ENCODE measurements at places on chromosomes 3 and 15.

GRCh38 chr15:80739919-80740318 is 39.3 kb upstream of the CEMIP start:
- no peak for DNase-seq

DNA sequence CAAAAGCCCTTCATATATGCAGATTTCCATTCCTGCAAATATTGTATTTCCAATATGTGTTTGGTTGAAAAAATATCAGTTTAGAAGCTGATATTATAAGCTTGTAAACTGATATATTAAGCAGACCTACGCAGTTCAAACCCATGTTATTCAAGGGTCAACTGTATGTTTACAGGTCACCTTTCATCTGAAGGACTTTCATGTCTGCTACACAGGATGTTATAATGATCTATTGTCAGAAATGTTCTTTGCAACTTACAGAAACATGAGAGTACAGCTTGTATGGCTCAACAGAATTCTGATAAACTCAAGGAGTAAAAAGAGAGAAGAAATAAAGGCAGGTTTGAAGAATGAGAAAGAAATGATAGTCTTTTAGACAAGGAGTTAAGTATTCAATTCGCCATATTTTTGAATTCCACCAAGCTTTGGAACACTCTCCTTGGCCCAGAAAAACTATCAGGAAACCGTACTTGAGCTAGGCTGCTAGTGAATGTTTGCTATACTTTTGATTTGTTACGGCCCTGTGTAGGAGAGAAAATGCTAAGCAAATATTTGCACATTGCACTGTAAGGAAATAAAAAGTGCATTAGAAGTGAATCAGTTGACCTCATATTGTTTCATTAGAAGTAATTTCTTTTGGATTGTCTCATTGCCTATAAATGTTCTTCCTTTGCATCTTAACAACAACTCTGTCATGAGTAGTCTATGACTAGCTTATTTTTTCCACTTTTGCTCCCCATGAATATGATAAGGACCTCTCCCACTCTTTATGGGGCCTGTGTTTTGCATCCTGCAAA is 81.2 kb downstream of the NEK11 start:
- peak; percentile 6 for DNase-seq

DNA sequence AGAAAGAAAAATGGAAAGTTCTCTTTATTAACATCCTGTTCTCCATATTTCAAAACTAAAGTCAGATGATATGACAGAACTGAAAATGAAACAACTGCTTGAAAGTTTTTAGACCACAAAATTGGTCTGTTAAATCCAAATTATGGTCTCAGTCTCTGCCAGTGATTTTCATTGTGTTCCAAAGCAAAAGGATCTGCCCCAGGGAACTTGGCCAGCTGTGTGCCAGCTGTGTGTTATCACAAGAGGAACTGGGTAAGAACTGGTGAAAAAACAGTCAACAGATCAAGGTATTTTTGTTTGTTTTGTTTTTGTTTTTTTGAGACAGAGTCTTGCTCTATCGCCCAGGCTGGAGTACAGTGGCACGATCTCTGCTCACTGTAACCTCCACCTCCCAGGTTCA is 323.3 kb downstream of the CTNNB1 start:
- DNase-seq: no peak

- DNase-seq: no peak
Observed at GRCh38 chr3:90016555-90016954, 909.1 kb downstream of the EPHA3 start.

GRCh38 chr3:147372525-147373027 is 33.8 kb downstream of the ZIC4 start:
- no peak for DNase-seq

DNA sequence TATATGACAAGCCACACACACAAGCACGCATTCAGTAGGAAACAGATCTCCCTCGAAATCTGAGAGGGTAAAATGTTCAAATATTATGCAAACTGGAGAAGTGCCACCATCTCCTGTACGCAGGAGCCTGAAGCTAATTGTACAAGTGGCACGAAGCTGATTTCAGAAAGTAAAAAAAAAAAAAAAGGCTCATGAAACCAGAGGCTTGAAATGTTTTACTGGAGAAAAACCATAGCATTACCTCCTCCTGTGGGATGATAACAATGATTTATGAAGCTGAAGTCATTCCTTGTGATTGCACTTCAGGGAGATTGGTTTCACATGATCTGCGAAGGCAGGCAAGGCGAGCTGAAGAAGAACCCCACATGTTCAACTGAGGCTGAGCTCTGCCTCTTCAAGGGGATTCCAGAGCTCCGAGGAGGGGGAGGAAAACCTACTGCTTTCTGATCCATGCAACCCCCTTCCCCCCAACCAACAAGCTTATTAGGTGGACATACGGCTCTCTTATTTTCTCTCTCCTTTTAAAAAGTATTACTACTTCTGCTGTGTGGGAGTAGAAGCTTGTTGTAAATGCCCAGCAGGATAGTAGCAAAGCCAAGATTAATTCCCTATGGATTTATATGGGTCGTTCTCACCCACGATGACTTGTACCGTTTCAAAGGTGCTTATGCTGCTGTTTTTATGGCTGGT is 101.1 kb downstream of the GREM1 start:
- DNase-seq: peak; percentile 42

- no peak for DNase-seq
Observed at GRCh38 chr15:86066174-86066834, 13.4 kb upstream of the AGBL1 start.

DNA sequence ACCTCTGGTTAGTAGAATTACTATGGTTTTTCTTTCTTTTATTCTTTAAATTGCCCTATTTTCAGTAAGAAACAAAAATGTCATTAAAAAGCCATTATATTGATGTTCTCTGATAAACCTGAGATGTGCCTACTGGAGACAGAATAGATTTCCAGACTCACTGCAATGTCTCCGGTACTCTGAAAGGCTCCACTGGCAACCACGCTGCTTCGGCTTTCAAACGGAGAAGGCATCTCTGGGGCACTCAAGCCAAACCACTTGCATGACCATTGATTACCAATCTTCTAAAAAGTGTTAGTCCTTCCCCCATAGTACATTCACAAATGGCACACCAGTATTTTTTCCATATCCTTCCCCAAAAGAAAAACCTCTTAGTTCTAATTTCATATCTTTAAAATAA is 82.6 kb downstream of the CBLB start:
- no peak for DNase-seq

DNA sequence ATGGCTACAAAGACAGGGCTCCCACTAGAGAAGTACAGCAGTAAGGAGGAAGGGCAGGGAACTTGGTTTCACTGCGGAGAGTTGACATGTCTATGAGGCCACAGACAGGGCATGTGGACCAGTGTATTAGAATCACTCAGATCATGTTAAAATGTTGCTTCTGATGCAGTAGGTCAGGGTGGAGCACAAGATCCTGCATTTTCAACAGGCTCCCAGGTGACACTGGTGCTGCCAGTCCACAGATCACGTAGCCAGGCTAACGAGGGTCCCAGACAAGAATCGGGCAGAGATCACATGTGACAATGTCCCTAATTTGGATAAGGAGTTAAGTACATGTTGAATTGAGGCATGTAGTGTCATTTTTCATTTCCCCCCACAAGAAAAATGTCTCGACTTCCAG is 73.6 kb downstream of the SPSB4 start:
- DNase-seq: no peak

DNA sequence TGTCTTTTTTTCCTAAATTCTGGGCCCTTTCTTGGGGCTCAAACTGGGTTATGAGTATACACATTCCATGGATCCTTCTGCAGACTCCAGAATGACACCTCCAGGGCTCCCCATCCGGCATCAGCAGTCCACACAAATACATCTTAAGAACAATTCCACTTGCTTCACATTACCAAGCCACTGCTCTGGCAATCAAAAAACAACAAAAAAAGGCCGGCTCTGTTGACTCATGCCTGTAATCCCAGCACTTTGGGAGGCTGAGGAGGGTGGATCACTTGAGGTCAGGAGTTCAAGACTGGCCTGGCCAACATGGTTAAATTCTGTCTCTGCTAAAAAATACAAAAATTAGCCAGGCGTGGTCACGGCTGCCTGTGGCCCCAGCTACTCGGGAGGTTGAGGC is 49.9 kb upstream of the LPP start:
- DNase-seq: no peak

GRCh38 chr3:46893763-46894162 is 16.2 kb downstream of the PTH1R start:
- DNase-seq: no peak

GRCh38 chr3:30400926-30401325 is 205.5 kb upstream of the TGFBR2 start:
- DNase-seq: no peak

- no peak for DNase-seq
Observed at GRCh38 chr15:86263230-86263629, 183.6 kb downstream of the AGBL1 start.

DNA sequence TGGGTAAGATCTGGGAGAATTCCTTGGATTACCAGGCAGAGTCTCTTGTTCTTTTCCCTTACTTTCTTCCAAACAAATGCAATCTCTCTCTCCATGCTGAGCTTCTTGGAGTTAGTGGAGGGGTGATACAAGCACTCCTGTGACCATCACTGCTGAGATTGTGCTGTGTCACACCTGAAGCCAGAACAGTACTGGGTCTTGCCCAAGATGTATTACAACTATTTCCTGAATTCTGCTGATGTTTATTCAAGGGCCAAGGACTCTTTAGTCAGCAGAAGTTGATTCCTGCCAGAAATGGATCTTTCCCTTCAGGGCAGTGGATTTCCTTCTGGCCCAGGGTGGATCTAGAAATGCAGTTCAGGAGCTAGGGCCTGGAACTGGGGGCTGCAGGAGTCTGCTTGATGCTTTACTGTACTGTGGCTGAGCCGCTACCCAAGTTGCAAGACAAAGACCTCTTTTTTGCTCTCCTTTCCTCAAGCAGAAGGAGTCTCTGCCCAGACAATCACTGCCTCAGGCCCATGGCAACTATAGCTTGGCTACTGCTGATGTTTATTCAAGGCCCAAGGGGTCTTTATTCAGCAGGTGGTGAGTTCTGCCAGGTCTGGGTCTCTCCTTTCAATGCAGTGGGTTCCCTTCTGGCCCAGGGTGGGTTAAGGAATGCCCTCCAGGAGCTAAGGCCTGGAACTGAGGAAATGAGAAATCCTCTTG is 98.8 kb downstream of the SH3GL3 start:
- DNase-seq: no peak

DNA sequence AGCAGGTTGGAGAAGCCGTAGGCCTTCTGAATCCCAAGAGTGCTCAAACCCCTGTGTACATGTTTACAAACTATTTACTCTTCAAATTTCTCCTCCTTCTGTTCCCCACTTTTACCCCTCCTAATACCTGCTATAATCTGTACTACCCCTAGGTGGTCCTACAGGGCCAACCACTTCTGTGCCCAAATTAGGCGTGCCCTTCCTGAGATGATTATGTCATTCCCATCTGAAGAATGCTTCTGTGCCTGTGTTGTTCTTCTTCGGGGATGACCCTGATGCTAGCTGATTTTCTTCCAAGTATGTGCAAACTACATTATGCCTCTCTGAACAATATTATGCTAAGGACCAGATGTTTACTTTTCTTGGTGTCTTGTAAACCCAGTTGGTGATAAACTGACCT is 20.5 kb downstream of the RBP2 start:
- peak; percentile 41 for DNase-seq

- DNase-seq: peak; percentile 24
Observed at GRCh38 chr3:3127432-3128010, 781 bp downstream of the TRNT1 start.

DNA sequence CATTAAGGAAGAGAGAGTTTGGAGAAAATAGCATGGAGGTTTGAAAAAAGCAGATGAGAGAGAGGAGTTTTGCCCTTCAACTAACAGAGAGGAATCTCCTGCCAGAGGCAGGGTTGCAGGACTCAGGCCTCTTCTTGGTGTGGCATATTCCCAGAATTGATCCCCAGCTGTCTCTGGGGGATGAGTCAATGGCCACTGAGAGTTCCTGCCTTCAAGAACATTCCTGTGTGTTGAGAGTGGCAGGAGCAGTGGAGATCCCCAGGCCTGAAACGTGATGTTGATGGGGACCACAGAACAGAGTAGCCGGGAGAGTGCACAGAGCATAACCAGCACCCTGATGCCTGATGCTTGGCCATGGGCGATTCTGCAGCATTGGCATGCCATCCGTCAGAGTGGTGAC is 348.4 kb upstream of the THBS1 start:
- DNase-seq: no peak

DNA sequence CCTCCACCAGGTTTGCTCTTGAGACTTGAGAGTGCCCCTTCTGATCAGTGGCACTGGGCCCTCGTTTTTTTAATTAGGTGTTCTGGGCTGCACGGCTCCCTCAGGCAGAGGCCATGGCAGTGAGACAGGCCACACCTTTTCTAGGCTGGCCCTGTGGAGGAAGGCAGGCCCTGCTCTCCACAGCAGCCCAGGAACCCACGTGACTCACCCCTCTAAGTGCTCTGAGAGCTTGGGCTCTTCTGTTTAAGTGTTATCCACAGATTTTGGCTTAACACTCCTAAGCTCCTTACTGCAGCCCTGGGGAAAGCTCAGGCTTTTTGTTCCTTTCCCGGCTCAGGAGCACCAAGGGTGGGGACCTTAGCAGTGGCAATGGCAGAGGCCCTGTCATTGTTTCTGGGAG is 463.2 kb upstream of the GBE1 start:
- DNase-seq: no peak

DNA sequence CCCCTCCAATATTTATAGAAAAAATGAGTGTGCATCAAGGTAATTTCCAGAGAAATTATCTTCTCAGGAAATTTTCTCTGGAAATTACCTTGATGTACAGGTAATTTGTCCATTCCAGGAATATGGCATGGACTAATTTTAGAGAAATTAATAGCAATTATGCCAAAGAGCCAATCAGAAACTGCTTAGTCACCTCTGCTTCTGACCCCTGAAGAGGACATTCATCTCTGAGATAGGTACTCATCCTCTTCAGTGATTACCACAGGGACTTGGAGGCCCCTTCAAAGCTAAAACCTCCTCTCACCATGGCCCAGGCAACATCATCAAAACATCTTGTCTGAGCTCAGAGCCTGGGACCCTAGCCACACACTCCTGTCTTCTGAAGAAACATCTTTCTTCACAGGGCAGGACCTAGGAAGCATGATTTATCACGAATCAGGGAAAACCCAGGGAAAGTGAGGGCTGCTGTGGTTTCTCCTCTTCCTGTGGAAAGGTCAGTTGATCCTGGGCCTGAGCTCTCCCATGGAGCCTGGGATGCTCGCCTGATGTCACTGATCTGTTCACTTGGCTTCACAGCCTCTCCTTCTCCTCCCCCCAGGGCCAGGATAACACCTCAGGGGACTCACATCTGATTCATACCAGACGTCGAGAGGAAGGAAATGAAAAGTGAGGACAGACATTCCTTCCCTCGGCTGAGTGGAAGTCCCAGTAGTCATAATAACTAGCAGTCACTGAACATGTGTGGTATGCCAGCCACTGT is 210.5 kb downstream of the DTWD1 start:
- DNase-seq: no peak
